ENCODE measurements at places on chromosomes 6 and 20. TPM values are rescaled to one million over a fixed set of nuclear protein-coding genes. Genes with fewer than 3 reads are reported as not detected.

GRCh38 chr6:132513831-132514545, 1.1 kb upstream of the STX7 start:
- DNase-seq, result no peak

DNA sequence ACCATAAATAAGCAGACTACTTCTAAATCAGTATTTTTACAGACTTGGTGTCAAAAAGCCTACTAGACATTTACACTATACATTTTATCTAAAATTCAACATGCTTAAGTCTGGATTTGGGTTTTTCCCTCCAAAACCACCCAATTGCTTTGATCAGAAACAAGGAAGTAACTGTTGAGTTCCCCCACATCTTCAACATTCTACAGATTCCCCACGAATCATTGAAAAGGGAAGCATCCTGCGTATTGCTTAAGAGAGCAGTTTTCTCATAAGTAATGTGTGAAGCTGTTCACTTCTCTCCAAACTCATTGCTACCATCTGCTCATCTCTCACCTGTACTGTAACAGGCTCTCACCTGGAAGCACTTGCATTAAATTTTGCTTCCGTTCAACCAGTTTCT, 36.4 kb upstream of the RNF144B start:
- no peak for DNase-seq

DNA sequence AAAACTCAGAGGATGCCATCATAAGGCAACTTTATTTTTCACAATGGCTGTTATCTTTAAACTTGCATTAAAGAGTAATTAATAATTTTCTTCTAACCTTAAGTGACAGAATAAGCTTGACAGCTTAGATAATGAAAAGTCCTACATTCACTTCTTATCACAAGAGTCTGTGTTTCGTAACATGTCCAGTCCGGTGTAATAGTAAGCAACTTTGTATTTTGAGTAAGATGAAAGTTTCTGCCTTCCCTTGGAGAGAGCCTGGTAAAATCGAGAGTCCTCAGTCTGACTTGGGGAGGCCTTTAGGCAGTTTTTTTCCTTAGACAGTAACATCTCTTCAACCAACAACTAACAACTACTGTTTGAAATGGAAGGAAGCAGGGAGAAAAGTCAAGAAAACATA, 195.6 kb downstream of the GRM1 start:
- DNase-seq, result no peak

GRCh38 chr6:34360556-34360955, 31.9 kb downstream of the NUDT3 start:
- DNase-seq, result no peak

KCNQ5 gene
- 5.3 TPM for total RNA-seq

Measured in gastrocnemius medialis (tissue), 4 donors.